ENCODE measurements at places on chromosomes 2 and 18.

DNA sequence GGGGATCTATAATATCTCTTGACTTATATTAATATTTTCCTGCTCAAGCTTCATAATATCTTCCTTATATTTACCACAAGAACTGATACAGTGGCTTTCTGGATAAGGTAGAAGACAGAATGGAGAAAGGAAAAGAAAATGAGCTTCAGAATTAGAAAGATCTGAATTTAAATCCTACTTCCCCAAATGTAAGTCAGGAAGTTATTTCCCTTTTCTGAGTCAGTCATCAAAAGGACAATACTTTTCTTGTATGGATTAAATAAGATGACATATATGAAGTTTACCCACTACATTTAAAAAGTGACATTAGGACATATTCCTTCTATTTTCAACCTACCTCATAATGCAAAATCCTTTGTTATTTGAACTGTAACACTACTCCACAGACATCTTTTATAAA lies 19.0 kb downstream of the KRCC1 start:
- no peak for DNase-seq

DNA sequence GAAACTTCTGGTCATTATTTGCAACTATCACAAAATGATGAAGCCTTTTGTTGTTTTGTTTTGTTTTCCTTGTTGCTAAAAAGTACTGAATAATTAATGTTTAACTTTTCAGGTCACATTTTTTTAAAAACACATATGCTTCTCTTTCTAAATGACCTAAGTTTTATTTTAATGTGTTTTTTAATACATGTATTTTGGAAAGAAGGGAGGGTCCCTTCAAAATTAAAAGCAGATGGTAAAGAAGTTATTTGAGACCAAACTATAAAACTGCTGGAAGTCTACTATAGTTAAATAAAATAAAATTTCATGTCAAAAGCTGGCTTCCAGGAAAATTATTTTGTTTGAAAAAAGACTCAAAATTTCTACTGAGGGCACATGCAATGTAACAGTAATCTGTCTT lies 39.5 kb upstream of the ASNSD1 start:
- no peak for DNase-seq

DNA sequence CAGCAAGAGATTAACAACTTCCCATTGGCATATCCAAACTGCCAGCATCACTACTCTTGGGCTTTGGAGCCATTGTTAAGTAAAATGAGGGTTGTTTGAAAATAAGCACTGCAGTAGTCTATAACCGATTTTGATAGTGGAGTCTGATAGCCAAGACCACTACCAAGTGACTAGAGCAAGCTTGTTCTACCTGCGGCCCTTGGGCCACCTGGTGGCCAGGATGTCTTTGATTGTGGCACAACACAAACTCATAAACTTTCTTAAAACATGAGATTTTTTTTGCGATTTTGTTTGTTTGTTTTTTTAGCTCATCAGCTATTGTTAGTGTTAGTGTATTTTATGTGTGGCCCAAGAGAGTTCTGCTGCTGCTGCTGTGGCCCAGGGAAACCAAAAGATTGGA lies 11.0 kb downstream of the UBE2E3 start:
- no peak for DNase-seq

GRCh38 chr2:214547931-214548330 lies 137.1 kb downstream of the VWC2L start:
- DNase-seq = no peak

- no peak for DNase-seq
Measured at GRCh38 chr2:209549589-209549988, 125.7 kb downstream of the MAP2 start.

DNA sequence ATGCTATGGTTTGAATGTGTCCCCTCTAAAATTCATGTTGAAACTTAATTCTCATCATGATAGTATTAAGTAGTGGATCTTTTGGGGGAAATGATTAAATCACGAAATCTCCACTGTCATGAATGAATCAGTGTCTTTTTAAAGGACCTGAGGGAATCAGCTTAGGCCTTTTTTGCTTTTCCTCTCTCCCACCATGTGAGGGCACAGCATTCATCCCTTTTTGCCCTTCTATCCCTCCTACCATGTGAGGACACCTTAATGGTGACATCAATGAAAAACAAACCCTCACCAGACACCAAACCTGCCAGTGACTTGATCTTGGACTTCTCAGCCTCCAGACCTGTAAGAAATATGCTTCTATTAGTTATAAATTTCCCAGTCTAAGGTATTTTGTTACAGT lies 247.1 kb upstream of the UBE2E3 start:
- DNase-seq = no peak

GRCh38 chr2:29343830-29344229 lies 228.6 kb downstream of the CLIP4 start:
- no peak for DNase-seq

- DNase-seq = no peak
Measured at GRCh38 chr18:10053861-10054260, 140.0 kb downstream of the VAPA start.

DNA sequence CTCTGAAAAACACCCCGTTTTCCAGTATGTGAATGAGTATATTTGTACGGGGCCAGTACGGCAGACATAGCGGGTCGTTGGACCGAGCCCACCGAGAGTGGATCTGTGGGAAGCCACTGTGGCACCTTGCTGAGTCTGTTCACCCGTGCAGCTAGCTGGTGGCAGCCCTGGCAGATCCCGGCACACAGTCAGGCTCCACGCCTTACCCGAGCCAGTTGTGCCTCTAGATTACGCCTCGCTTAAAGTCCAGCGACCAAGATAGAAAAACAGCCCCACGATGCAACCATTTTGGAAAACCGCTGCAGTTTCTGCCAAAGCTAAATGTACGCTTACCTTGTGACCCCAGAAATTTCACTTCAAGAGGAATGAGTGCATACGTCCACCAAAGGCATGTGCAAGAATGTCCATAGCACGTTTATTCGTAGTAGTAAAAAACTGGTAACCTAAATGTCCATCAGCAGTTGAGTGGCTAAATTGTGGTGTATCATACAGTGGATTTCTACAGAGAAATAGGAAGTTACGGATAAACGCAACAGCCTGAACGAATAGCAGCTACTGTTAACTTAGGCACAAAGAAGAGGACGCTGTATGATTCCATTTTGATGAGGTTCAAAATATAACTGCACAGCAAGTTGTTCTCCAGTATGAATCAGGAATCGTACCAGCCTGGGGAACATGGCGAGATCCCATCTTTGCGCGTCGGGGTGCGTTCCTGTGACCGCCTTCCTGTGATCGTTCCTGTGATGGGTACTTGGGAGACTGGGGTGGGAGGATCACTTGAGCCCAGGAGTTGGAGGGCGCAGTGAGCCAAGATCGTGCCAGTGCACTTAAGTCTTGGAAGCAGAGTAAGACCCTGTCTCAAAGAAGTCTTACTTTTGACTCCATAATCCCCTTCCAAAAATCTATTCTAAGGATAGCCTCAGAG lies 688 bp upstream of the WDR33 start:
- no peak for DNase-seq

DNA sequence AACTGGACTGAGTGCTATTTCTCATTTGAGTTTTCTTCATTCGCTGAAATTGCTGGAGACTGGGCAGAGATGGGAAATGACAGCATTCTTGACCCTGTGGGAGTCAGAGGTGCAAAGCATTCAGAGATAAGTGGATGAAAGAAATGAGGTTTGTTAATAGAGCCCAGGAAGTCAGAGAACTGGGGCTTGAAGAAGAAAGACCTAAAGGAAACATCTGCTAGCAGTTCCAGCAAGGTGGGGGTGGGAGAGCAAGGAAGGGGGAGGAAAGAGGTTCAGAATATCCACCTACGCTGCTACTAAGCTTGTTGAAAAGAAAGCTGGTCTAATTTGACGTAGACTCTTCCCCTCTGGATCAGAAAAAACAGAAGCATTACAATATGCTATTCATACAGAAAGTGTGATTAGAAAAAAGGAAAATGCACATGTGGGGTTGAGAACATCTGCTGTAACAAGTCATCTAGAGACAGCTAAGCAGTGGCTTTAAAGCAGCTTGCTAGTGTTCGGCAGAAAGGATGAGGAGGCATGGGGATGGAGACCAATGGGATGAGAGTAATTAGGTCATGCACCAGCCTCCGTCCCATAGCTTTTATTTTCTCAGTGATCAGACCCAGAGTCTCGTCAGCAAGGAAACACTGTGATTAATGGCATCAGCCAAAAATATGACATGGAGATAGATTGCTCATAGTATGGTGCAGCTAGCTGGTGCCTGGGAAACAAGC lies 29.7 kb downstream of the NAB1 start:
- no peak for DNase-seq

DNA sequence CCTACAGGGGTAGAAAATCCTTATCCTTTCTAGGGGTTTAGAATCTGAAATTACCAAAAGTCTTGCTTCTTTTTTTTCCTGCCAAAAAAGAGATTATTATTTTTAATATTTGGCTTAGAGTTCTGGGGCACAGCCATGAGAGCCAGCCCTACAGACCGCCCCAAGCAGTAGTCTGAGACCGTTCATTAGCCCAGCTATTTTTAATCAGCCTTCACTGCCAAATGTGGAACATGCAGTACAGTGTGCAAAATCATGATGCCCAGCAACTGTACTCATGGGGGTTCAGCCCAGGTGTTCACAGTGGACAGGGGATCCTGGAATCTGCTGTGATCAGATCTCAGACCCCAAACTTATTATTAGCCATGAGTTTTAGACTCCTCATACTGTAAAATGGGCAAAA lies 60.4 kb downstream of the GRB14 start:
- DNase-seq = no peak

GRCh38 chr18:37261246-37261840 lies 304.3 kb downstream of the CELF4 start:
- DNase-seq = no peak

GRCh38 chr2:222756362-222756831 lies 84.9 kb downstream of the MOGAT1 start:
- no peak for DNase-seq

DNA sequence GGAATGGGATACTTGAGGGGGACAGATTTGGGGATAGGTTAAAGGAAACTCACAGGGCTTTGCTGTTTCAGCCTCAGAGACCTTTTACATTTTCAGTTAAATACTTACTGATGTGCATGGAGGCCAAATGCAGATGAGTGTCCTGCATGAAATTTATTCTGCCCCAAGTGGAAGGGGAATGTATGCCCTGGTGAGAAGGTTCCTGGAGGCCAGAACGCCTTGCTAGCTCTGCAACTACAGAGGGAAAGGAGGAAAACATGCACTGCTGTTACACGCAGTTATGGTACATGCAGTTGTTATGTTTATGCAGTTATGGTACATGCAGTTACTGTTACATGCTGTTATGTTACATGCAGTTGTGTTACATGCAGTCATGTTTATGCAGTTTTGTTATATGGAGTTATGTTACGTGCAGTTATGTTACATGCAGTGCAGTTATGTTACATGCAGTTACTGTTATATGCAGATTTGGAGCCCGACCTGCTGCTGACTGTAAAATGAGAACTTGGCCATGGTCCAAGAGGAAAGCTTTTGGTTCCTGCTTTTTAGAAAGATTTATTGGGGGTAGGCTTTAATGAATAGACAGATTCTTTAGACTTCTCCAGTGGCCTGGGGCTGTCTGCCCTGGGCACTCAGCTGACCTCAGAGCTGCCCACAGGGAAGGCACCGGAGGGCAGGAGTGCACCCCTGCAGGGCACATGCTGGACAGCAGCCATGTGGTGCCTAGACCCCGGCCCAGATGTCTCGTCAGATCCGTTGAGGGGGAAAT lies 84.1 kb downstream of the LDLRAD4 start:
- DNase-seq = no peak

DNA sequence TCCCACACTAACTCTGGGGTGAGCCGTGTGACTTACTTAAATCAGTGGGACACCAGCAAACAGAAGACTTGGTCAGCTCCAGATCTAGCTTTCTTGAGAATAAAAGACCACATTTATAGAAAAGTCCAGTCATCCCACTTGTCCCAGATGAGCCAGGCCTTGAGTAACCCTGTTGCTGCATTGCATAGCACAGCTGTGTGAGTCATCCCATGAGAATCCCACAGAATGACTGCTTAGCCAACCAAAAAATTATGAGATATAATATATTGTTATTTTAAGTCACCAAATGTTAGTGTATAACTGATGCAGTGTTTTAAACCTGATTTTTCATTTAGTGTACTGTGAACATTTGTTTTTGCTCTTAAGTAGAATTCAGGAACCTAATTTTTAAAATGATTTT lies 94.2 kb upstream of the FSHR start:
- no peak for DNase-seq

GRCh38 chr2:162072976-162073887 lies 783 bp downstream of the DPP4 start:
- DNase-seq = no peak

- DNase-seq = no peak
Measured at GRCh38 chr2:62831729-62832128, 126.2 kb downstream of the EHBP1 start.

DNA sequence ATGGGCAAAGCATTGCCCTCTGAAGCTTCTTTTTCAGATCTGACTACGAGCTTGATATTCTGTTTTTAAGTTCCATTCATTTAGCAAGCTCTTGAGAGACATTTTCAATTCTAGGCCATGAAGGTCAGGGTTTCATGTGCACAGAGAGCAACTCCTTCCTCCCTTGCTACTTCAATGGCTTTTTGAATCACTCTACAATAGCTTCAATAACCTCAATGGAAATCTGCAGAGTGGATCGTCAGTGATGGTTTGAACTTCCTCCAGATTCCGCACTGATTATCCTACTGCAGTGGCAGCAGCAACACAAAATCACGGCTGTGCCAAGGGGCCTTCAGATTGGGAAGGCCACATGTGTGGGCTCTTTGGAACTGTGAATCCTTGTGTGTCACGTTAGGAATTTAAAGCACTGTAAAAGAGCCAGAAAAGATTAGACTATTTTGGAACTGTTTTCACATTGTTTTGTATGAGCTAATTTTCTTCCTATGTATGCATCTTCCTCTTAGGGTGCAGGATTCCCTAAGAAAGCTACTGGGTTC lies 88.4 kb upstream of the MGAT4A start:
- DNase-seq = no peak

DNA sequence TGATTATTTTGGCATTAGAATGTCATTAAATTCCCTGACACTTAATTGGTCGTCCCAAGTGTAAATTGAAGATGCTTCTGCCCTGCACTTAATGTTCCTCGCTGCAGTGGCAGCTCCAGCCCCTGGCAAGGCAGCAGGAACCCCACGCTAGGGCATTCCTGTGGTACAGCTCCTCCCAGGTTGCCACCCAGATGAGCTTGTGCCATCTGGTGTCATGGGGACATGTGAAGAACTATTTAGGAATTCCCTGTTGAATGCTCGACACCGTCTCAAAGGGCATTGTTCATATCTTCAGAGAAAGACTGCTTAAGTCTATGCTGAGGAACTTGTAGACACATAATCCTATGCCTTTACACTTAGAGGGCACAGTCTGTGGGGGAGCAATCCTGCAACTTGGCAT lies 38.9 kb downstream of the BCL2L11 start:
- DNase-seq = no peak

GRCh38 chr2:150598383-150598782 lies 110.9 kb upstream of the RND3 start:
- DNase-seq = no peak

GRCh38 chr2:49167131-49167530 lies 12.8 kb upstream of the FSHR start:
- DNase-seq = no peak

DNA sequence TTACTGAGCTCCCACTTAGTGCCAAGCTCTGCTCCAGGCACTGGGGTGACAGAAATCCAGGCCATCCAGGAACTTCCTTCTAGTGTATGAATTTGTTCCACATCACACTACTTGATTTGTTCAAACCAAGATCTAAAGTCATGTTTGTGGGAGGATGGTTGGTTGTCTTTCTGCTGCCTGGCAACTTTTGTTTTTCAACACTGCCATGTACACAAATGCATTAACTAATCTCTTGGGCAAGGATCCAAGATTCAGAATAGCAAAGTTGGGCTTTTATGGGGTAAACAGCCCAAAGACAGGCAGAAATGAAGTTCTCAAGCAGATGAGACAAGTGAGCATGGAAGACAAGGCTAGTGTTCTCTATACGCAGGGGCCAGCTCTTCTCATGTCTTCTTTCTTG lies 53.4 kb upstream of the PROKR1 start:
- DNase-seq = no peak
